ENCODE measurements at places on chromosomes 16 and 17.

GRCh38 chr16:62137996-62138395 is 101.8 kb upstream of the CDH8 start:
- DNase-seq = no peak

GRCh38 chr17:71464751-71465150 is 656.1 kb upstream of the SOX9 start:
- no peak for DNase-seq

DNA sequence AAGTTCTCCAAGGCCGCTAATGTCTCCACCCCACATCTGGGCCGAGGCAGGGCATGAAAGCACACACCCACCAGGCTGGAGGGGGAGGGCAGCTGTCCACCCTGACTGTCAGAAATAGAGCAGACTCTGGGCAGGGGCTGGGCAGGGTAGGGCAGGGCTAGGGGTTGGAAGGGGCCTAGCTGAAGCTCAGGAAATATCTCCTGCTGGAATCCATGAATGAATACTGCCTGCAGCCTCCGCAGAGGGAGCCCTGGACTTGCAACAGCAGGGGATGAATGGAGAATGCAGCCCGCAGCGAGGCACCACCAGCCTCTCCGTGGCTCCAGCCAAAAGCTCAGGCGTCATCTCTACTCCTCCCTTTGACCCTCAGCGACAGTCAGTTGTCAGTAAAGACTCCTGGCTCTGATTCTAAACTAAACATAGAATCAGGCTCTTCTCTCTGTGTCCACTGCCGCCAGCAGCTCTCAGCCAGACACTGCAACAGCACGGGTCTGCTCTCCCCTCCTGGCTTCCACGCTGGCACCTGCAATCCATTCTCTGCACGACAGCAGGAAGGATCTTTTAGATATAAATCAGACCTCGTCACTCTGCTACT is 23.9 kb upstream of the NGFR start:
- no peak for DNase-seq

DNA sequence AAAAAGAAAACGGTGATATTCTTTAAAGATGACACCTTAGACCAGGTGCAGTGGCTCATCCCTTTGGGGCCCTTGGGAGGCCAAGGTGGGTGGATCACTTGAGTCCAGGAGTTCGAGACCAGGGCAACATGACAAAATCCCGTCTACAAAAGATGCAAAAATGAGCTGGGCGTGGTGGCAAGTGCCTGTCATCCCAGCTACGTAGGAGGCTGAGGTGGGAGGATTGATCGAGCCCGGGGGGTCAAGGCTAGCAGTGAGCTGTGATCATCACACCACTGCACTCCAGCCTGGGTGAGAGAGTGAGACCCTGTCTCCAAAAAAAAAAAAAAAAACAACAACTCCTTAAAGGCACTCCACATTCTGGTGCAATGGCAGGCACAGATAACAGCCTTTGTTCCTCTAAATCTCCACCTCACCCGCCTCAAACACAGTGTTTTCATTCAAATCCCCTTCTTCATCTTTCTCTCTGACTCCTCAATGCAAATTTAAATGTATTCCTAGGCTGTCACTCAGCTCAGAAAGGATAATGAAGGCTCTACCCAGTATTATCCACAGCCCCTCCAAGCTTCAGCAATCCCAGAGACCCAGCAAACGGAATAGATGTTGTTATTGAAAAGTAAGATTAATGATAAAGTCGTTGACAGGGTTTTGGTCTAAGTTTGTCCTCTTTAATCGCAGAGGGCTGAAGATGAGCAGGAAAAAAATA is 56.2 kb upstream of the CACNG5 start:
- no peak for DNase-seq

GRCh38 chr16:18803569-18804462 is 2.5 kb upstream of the ARL6IP1 start:
- DNase-seq = no peak

DNA sequence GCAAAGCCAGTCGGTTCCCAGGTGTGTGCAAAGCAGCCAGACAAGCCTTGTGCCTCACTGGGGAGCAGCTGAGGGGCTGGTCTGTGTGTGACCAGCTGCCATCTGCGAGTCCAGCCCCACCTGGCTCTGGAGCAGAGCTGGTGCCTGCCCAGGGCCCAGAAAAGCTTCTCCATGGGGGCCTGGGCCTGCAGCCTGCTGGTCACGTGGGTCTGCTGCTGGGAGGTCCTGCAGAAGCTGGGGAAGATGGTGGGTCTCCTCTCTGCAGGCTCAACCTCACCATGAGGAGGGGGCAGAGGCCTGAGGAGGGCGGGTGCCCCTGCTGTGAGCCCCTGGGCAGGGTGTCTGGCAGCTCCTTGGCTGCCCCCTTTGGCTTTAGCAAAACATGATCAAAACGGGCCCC is 71.9 kb downstream of the ENGASE start:
- DNase-seq = no peak

- DNase-seq = no peak
Measured at GRCh38 chr17:28944862-28945741, 6.2 kb downstream of the PHF12 start.

DNA sequence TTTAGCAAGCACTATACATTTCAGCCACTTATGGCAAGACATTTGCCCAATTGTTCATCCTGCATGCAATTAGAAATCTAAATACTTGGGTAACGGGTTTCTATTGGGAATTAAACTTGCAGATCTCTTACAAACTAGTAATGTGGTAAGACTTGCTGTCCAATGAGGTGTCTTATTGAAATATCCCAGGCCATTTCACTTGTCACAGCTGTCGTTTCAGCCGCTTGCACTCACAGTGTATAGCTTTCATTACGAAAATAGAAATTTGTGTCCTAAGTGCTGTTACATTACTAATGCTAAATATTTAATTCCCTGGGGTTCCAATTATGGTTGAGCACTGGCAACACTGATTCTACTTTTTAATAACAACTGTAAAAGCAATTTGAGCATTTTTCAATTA is 40.3 kb upstream of the IRX5 start:
- DNase-seq = no peak

- no peak for DNase-seq
Measured at GRCh38 chr16:68776821-68777485, 39.9 kb downstream of the CDH1 start.

- DNase-seq = no peak
Measured at GRCh38 chr17:52537421-52537820, 378.9 kb upstream of the CA10 start.
